ENCODE measurements at places on chromosomes 6 and 20.

GRCh38 chr20:36872852-36873251 lies 3.1 kb upstream of the TLDC2 start:
- DNase-seq, result no peak

DNA sequence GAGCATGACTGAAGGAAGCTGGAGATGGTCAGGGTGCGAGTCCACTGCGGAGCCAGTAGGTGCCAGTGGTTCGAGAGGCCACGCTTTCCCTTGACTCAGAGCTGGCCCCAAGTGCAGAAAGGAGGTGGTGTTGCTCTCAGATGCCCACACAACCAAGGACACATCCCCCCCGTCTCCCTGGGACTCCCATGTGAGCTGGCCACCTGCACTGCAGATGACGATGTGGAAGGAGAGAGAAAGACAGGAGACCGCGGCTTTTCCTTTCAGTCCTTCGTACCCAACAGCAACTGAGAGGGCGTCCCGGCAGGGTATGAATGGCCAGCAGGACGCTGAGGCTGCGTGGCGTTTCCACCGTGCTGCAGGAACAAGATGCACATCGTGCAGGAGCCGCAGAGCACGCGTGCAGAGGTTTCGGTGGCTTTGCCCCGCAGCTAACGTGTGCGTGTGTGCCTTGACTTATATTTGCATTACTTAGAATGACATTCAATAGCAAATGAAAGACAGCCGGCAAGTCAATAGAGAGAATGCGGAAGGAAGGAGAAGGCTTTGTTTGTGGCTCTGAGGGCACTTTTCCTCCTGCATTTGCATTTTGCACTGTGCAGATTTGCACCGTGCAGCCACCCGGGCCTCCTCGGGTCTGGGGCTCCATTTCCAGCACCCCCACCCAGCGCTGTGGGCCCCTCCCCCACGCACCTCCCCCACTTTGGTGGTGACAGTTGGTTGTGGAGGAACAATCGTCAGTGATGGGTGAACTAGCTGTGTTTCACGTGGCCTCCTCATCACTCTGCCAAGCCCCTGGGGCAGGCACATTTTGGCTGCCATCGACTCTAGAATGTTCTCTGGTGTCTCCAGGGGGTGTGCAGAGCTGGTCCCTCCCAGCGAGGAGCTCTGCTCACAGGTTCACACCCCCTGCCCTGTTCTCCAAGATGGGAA lies 26.4 kb upstream of the BHLHE23 start:
- no peak for DNase-seq

DNA sequence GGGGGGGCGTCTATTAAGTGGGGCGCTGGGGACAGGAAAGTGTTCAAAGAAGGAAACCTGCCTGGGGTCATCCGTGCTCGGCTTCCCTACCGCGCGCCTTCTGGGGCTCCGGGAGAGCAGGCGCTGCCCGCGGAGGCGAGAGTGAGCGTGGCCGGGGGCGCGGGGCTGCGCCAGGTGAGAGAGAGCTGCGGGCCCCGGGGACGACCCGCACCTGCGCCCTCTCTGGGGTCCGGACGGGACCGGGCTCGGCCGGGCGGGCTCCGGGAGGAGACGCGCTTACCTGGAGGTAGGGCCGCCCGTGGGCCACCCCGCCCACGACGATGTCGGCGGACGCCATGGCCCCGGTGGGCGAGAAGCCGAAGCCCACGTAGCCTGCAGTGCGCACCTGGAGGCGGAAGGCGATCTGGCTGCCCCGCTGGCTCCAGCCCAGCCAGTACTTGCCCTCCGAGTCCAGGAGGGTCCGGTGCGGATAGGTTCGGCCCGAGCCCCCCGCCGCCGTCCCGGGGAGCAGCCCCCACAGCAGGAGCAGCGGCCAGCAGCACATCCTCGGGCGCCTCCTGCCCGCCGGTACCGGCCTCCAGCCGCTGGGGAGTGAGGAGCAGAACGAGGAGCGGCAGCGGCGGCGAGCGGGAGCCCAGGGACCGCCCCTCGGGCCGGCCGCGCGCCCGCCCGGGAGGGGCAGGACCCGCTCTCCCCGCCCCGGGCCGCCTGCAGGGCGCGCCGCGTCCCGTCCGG lies at the start of gene MOXD1:
Gene MOXD1, minus strand, starts transcription at position 593 of the 735 bp plus-strand sequence. Its CDS starts 49 bp downstream, at position 544.
- DNase-seq, result peak; percentile 55

GRCh38 chr6:126720304-126720703 lies 380.4 kb downstream of the CENPW start:
- no peak for DNase-seq

DNA sequence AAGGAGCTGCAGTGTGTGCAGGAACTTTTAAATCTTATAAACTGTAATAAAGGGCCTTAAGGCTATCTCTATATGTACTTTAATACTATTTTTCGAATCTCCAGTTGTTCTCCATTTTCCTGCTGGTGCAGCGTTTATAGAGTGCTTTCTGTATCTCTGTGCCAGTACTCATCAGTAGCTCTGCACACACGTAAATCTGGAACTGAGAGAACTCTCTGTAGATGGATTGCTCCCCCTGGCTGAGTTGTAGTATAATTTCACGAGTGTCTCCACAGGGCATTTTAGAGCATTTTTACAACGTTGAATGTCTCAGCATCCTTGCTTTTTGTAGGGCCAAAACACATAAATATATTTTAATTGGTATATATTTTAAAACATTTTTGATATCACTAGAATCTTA lies 256.5 kb downstream of the TRDN start:
- DNase-seq, result no peak

GRCh38 chr20:39082622-39083398 lies 120.7 kb downstream of the DHX35 start:
- no peak for DNase-seq

DNA sequence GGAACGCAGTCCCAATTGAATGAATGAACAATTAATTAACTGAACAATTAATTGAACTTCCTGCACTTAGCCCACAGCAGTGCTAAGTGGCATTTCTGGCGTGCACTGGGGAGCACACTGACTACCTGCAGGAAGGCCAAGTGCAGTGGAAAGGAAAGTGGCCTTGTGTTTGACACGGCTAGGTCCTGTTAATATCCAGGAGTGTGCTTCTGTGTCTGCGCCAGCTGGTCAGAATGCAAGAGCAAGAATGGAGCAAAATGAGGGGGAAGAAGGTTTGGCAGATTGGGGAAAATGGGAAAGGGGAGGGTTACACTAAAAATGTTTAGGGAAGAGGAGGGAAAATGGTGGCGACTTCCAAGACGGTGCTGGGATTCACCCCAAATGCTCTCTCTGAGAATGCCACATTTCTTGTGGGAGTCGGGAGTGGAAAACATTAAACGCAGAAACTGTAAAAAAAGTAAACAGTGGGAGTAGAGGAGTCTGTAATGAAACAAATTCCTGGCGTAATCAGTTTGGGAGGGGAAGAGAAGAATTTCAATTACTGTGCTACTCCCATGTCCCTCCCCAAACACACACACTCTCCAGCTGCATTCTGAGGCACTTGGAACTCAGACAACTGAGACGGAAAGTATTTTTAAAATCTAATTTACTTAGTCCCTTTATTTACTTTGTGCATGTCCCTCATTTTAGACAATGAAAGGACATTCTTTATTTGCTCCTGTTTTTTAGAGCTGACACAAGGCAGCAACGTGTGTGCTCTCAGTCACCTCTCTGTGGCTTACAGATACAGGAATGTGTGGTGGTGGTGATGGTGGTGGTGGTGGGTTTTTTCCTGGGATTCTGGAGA lies 64.1 kb downstream of the CLIC5 start:
- DNase-seq, result no peak

GRCh38 chr6:148342350-148343046 lies at the start of gene SASH1:
TSS of gene SASH1 (plus strand) at chr6:148342838. CDS start at chr6:148343068, 230 bp downstream.
- DNase-seq, result no peak

GRCh38 chr6:132730560-132730959 lies 16.7 kb upstream of the VNN1 start:
- DNase-seq, result no peak

GRCh38 chr6:80676386-80676785 lies 569.9 kb downstream of the BCKDHB start:
- no peak for DNase-seq

GRCh38 chr6:37785002-37785662 lies 34.4 kb upstream of the ZFAND3 start:
- DNase-seq, result no peak

DNA sequence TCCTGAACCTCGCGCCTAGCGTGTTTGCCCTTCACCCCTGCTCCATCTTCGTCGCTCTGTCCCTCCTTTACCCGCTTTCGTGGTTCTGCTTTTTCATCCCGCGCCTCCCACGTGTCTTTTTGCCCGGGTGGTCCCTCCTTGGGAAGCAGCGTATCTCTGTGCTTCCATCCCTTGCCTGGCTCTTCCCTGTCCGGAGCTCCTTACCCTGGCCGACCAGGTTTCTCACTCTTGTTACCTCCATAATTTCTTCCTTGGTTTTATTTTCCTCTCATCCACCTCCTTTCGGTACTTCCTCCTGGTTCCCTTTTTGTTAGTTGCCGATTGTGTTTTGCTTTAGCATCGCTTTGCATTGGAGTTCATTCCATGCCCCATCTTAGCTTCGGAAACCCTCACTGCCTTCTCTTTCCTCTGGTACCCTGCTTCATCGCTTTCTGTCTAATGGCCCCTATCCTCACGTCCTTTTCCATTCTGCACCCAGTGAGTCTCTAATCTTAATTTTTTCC lies 735 bp downstream of the FAM135A start:
- peak; percentile 4 for DNase-seq

GRCh38 chr6:25173951-25174474 lies 105.2 kb upstream of the CARMIL1 start:
- no peak for DNase-seq

- no peak for DNase-seq
Observed at GRCh38 chr6:107717781-107718180, 106.3 kb downstream of the SCML4 start.

DNA sequence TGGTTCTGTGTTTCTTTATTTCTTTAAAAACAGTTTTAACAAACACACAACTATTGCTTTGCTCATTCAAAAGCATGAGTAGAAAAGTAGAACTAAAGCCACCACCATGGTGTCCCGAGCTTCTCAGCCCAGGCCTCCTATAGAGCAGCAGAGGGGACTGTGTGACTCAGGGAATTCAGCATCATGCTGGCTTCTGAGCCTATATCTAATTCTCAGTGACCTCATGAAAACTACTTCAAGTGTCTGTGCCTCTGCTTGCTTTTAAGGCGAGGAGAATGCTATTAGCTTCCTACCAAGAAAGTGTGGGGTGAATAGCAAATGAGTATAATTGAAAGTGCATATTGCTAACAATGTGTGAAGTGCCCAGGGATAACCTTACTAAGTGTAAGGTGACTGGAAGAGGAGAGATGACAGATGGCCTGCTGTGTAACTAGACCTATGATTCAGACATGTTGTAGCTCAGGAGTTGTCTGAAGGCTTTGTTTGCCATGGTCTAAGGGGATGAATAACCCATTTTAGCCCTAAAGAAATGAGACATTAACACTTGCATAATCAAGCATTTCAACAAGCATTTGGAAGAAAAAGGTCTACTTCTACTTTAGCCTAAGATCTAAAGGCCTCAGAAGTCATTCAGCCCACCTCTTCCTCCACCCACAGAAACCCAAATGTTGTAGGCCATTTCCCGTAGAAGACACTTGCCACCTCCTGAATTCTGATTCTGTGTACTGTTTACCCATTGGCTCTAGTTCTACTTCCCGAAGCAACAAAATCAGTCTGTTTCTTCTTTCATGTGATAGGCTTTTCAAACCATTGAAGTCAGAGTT lies 121.5 kb upstream of the ARG1 start:
- no peak for DNase-seq

GRCh38 chr20:32804817-32805216 lies 14.9 kb upstream of the MAPRE1 start:
- DNase-seq, result no peak

GRCh38 chr6:148521586-148521985 lies 178.9 kb downstream of the SASH1 start:
- no peak for DNase-seq
